Right ventricle myocardium inferior (tissue), 1 donor: ENCODE measurements at places on chromosomes 1 and 21. TPM values are rescaled to one million over a fixed set of nuclear protein-coding genes. Genes with fewer than 3 reads are reported as not detected.
A peak's percentile ranks its signal among the peaks of the same experiment; 100 is the strongest.

The NEGR1 gene
- 15.2 TPM for total RNA-seq

The HJV gene
- 71.0 TPM for total RNA-seq

The AMPD1 gene
- not detected for total RNA-seq

The GJA8 gene
- total RNA-seq: not detected

The RGS1 gene
- total RNA-seq: 0.32 TPM

The KISS1 gene
- not detected for total RNA-seq

- no peak for DNase-seq
These were observed 760 bp upstream of the SF3B4 start for GRCh38 chr1:149928401-149928724.

- DNase-seq: peak; percentile 40
These were observed at the start of gene C1orf232 for GRCh38 chr1:26168410-26169197. TSS of gene C1orf232 (minus strand) at chr1:26168963. CDS start at chr1:26168499, 464 bp downstream.

- no peak for DNase-seq
These were observed 2.3 kb upstream of the USH2A start for GRCh38 chr1:216425577-216425976.

GRCh38 chr1:66494482-66494881 lies 39.5 kb upstream of the SGIP1 start:
- no peak for DNase-seq

- no peak for DNase-seq
These were observed 147.5 kb downstream of the ZC3H11B start for GRCh38 chr1:219465212-219466093.

GRCh38 chr1:180167721-180168467 lies 13.2 kb downstream of the QSOX1 start:
- DNase-seq: no peak

DNA sequence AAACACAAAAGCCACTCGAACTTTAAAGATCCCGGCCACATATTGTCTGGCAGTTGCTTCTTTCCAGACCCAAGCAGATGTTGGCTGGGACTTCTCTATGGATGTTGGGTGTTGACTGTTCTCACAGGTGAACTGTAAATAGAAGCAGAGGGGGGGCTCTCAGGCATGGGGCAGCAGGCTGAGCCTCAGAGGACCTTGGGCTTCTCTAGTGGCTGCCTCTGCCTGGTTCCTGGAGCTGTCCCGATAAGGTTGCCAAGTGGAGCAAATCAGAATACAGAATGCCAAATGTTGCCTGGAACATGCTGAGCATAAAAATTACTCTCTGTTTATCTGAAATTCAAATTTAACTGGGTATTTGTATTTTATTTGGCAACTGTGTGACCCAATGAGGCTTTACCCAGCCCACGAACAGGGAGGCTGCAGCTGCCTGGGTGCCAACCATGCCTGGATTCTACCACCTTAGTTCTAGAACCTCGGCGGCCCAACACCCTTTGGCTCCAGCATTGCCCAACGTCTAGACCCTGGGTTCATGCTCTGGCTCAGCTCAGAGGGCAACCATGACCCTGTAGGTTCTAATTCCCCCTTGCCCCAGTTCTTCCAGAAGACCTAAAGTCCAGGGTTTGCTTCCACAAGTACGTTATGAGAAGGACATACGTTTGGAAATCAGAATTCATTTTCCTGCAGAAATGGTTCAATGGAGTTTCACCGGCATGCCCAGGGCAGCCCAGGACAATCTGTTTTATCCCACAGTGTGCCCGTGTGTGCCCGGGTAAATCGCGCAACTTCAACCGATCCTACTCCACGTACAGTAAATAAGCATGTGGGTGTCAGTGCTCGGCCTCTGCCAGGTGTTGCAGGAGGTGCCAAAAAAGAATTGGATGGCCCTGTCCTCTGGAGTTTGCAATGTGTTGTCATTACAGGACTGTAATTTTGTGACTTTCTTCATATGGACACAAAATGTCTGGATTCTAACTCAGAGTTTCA lies 5.4 kb upstream of the SLC45A1 start:
- no peak for DNase-seq

DNA sequence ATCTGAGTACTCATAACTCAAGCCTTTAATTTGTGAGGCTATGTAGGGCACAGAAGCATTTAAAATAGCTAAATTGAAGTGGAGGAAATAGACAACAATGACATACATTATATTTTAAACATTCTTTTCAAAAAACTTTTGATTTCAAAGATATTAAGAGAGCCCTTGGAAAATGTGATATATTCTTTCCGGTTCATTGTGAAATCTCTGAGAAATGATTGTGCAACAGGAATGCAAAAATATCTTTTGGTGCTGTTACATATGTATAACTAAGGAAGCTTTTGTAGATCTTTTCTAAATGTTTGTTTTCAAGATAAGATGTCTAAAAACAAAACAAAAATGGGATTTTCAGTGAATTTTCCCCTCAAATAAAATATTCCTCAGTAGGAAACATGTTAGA lies 185.2 kb downstream of the LEPR start:
- no peak for DNase-seq

GRCh38 chr1:6967431-6968111 lies 182.3 kb downstream of the CAMTA1 start:
- no peak for DNase-seq

DNA sequence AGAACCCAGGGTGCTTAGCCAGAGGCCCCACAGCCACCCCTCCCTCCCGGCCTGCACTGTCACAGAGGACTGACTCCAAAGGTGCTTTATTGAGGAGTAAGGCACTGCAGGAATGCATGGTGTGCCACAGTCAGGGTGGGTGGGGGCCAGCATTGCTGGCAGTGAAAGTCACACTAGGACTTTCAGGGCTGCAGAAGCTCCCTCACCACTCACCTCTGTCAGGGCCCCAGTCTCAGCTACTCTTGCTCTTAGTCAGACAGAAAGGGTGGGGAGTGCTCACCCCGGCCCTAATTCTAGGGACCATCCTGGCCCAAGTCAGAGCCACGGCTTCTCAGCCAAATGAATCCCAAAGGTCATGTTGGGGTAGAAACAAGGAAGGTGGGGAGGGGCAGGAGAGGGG lies 19.4 kb downstream of the KNCN start:
- DNase-seq: no peak

DNA sequence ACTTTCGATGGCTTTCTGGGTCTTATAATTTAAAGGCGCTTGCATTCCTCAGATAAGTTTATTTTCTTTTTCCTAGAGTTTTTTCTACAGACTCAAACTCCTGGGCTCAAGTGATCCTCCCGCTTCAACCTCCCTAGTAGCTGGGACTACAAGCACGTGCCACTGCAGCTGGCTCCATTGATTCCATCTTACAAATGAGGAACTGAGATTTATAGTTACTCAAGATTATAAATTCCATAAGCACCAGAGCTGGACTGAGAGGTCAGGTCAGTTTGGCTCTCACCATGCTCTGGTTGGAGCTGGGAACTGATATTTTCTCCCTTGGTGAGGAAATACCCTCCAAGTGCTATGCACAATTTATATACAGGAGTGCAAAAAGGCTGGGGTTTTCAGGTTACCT lies 13.4 kb upstream of the PRPF38B start:
- DNase-seq: no peak

DNA sequence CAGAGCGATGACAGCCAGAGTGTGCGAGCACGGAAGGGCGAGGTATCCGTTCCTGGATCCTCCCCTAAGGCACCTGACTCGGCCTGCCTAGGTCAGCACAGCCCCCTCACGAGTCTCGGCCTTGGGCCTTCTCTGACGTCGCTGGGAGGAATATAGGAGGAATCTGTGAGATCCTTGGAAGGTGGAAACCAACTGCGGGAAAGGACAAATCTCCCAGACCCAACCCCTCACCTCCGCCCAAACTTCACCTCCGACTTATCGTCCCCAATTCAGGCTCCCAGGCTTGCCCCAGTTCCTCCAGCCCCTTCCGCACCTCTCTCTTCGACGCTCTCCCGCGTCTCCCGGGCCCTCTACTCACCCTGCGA lies 494 bp downstream of the APH1A start:
- no peak for DNase-seq

- DNase-seq: no peak
These were observed 140.2 kb upstream of the RUNX1 start for GRCh38 chr21:35189077-35189863.

DNA sequence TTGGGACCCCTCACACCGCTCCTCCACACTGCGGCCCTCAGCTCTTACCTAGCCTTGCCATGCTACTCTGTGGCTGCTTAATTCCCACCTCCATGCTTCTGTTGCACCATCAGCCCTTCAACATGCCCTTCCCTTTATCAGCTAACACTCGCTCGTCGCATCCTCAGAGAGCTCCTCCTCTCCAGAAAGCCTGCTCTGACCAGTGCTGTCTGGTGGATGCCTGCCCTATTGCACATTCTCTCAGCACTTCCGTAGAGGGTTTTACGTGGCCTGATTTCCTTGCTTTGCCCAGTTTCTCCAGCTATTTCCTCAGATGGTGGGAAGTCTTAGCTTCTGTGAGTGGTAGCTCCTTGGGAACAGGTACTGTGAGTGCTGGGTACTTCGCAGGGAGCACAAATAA lies 10.3 kb upstream of the LAD1 start:
- no peak for DNase-seq
